ENCODE measurements at places on chromosomes 6 and 20.
A peak's percentile ranks its signal among the peaks of the same experiment; 100 is the strongest.

DNA sequence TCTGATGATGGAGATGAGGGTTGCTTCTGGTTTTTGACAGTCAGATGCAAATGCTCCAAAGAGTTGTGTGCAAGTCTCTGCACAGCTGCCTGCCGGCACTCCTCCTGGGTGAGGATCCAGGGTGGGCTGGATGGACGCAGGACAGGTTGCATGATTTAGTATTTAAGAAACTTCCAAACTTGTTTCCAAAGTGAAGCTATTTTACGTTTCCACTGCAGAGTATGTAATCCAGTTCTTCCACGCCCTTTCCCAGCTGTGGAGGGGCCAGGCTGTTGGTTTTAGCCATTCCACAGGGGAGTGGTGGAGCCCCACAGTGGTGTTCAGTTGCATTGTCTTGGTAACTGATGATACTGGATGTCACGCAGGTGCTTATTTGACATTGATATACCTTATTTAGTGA is 157.3 kb downstream of the THBS2 start:
- DNase-seq: no peak

- peak; percentile 13 for DNase-seq
Observed at GRCh38 chr6:79713701-79714322, 82.7 kb downstream of the SH3BGRL2 start.

GRCh38 chr20:3258429-3258828 is 19.4 kb upstream of the SLC4A11 start:
- no peak for DNase-seq

DNA sequence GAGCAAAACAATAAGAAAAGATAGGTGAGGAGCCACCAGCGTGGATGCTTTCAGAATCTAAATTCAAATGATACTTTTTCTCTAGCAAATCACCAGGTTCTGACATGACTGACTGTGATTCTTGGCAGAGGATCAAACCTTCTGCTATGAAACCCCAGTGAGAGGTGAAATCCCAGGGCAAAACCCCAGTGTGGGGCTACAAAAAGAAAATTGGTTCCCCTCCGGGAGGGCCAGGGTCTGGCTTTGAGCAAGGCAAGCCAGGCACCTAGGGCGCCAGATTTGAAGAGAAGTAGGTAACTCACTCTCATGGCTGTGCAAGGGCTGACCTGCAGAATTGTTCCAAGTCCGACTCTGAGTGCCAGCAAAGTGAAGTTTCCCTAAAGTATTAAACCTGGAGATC is 20.2 kb upstream of the RALGAPA2 start:
- no peak for DNase-seq

Measured in ELF-1 (cell line).